ENCODE measurements at places on chromosomes 12 and 14. TPM values are rescaled to one million over a fixed set of nuclear protein-coding genes. Genes with fewer than 3 reads are reported as not detected.

- H3K4me1 ChIP-seq = no peaks in the 10 kb centered on the region
- no peaks in the 10 kb centered on the region for H3K27me3 ChIP-seq
Observed at GRCh38 chr14:77151918-77152588, 10.5 kb upstream of the ZDHHC22 start.

GRCh38 chr12:1830981-1831963 is 10.9 kb downstream of the LRTM2 start:
- H3K4me1 ChIP-seq = peaks cover 5% of the 10 kb centered on the region
- H3K36me3 ChIP-seq = no peaks in the 10 kb centered on the region
- no peak overlapping the region for H3K27ac ChIP-seq
- peak; percentile 86 for DNase-seq
- H3K27me3 ChIP-seq = peaks cover 6% of the 10 kb centered on the region
- no peak overlapping the region for H3K4me3 ChIP-seq

- H3K27ac ChIP-seq = no peak overlapping the region
- H3K36me3 ChIP-seq = no peaks in the 10 kb centered on the region
- H3K4me3 ChIP-seq = no peak overlapping the region
- no peaks in the 10 kb centered on the region for H3K4me1 ChIP-seq
Observed at GRCh38 chr12:15015121-15015520, 42.3 kb downstream of the PDE6H start.

- no peak for DNase-seq
- no peak overlapping the region for H3K4me3 ChIP-seq
- H3K36me3 ChIP-seq = no peaks in the 10 kb centered on the region
- H3K4me1 ChIP-seq = no peaks in the 10 kb centered on the region
Observed at GRCh38 chr14:77189479-77189878, 7.9 kb downstream of the TMEM63C start.

GRCh38 chr14:104808456-104808855 is 7.6 kb downstream of the ZBTB42 start:
- no peak overlapping the region for H3K4me3 ChIP-seq
- H3K36me3 ChIP-seq = no peaks in the 10 kb centered on the region
- H3K4me1 ChIP-seq = peaks cover 7% of the 10 kb centered on the region
- H3K27me3 ChIP-seq = no peaks in the 10 kb centered on the region
- DNase-seq = no peak
- no peak overlapping the region for H3K27ac ChIP-seq

DNA sequence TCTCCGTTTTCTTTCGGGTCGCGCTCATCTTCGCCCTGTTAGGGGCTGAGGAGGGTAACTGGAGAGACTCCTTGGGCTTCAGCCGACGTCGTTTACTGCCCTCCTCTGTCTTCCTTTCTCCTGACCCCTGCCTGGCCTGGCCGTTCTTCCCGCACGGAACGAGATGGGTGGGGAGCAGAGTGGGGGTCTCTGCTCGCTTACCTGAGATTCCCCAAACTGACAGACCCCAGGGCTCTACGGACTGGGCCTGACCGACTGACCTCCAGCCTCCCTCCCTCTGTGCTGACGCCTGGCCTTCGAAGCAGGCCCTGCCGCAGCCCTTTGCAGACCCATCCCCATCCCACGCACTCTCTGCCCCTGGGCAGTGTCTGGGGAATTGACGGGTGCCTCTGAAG is 439 bp downstream of the GOLGA5 start:
- H3K27me3 ChIP-seq = no peaks in the 10 kb centered on the region
- peak overlapping the region; percentile 93 for H3K27ac ChIP-seq
- H3K4me3 ChIP-seq = peak overlapping the region; percentile 94
- H3K4me1 ChIP-seq = peaks cover 37% of the 10 kb centered on the region
- H3K36me3 ChIP-seq = peaks cover 12% of the 10 kb centered on the region

GRCh38 chr12:90090929-90091651 is 382.5 kb upstream of the ATP2B1 start:
- no peaks in the 10 kb centered on the region for H3K27me3 ChIP-seq
- H3K27ac ChIP-seq = no peak overlapping the region
- H3K4me1 ChIP-seq = no peaks in the 10 kb centered on the region
- no peak overlapping the region for H3K4me3 ChIP-seq
- no peak for DNase-seq
- no peaks in the 10 kb centered on the region for H3K36me3 ChIP-seq

PCED1B gene
- 21.2 TPM for total RNA-seq

DGLUCY gene
- total RNA-seq = 54.7 TPM

GALNT16 gene
- 8.4 TPM for total RNA-seq

RGS6 gene
- 2.7 TPM for total RNA-seq

IFNG-AS1 gene
- 5.2 TPM for total RNA-seq

PAX9 gene
- total RNA-seq = 1.8 TPM

GAPDH gene
- total RNA-seq = 807 TPM
